ENCODE measurements at places on chromosomes 1 and 21. TPM values are rescaled to one million over a fixed set of nuclear protein-coding genes. Genes with fewer than 3 reads are reported as not detected.

Gene CFHR4
- not detected for total RNA-seq

Gene CD58
- 12.6 TPM for total RNA-seq

DNA sequence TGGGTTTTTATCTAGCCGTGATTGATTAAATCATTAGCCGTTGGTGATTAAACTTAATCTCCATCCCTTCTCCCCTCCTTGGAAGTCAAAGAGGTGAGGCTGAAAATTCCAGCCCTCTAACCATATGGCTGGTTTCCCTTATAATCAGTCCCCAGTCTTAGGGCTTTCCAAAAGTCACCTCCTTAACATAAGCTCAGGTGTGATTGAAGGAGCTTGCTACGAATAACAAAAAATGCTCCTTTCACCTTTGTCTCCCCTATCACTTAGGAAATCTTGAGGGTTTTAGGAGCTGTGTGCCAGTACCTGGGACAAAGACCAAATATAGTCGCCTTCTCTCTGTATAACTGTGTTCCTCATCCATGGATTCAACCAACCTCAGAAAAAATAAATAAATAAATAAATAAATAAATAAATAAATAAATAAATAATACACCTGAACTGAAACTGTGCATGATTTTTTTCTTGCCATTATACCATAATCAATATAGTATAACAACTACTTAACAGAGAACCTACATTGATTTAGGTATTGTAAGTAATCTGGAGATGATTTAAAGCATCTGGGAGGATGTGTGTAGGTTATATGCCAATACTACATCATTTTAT is 82.2 kb downstream of the PAPPA2 start:
- no peaks in the 10 kb centered on the region for H3K27me3 ChIP-seq
- no peak overlapping the region for H3K27ac ChIP-seq
- H3K36me3 ChIP-seq: no peaks in the 10 kb centered on the region
- DNase-seq: no peak
- no peak overlapping the region for H3K4me3 ChIP-seq

- no peak overlapping the region for H3K4me3 ChIP-seq
- no peak overlapping the region for H3K27ac ChIP-seq
- no peaks in the 10 kb centered on the region for H3K4me1 ChIP-seq
- no peaks in the 10 kb centered on the region for H3K36me3 ChIP-seq
- no peaks in the 10 kb centered on the region for H3K27me3 ChIP-seq
Measured at GRCh38 chr1:210739627-210740026, 394.3 kb downstream of the KCNH1 start.

GRCh38 chr1:174248041-174248440 is 88.7 kb downstream of the RABGAP1L start:
- H3K27ac ChIP-seq: no peak overlapping the region
- no peaks in the 10 kb centered on the region for H3K27me3 ChIP-seq
- H3K4me3 ChIP-seq: no peak overlapping the region
- H3K4me1 ChIP-seq: no peaks in the 10 kb centered on the region
